Right renal pelvis (tissue), 4 donors: ENCODE measurements at places on chromosomes 13 and 19.

GRCh38 chr19:5687360-5688198, 2.5 kb upstream of the RPL36 start:
- no peak for DNase-seq

DNA sequence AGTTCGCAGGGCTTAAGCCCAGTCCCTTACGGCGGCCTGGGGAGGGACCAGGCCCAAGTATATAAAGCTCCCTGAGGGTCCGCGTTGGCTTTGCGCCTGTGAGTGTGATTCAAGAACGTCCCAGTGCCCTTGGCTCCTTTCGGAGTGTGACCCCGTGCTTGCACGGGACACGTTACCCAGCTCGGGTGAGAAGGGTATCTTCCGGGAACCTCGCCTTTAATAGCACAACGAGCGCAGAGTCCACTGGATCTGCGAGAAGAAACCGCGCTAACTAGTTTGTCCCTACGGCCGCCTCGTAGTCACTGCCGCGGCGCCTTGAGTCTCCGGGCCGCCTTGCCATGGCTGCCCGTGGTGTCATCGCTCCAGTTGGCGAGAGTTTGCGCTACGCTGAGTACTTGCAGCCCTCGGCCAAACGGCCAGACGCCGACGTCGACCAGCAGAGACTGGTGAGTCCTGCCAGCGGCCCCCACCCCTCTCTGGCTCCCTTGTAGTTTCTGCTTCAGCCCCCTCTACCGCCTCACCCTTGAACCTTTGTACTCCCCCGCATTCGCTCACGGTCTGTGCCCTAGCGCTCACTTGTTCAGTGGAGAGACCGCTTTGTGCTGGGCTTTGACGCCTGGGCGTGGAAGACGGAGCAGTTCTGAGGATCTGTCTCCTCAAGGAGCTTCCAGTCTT, at the start of gene DNAJC15:
DNAJC15 (plus strand) TSS at position 298 of the 675 bp plus-strand sequence; CDS start at position 339, 41 bp downstream.
- DNase-seq, result peak; percentile 74

DNA sequence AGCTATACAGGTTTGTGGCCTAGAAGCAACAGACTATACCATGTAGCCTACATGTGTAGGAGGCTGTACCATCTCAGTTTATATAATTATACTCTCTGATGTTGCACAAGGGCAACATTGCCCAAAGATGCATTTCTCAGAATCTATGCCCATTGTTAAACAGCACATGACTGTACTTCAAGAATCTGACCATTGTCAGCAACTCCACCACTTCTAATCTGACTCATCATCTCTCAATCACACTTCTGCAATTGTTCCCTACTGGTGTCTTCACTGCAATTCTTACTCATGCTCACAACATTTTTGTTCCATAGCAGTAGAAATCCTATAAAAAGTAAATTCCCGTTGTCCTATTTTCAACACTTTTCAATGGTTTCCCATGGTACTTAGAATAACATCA, 63.9 kb upstream of the ATXN8OS start:
- DNase-seq, result no peak

GRCh38 chr19:1324806-1325567, 39.3 kb downstream of the EFNA2 start:
- peak; percentile 45 for DNase-seq

GRCh38 chr19:13072188-13072908, 30.3 kb downstream of the LYL1 start:
- no peak for DNase-seq
